Trophoblast cell (in vitro differentiated cells and primary cell): ENCODE measurements at places on chromosomes 16 and 17.

GRCh38 chr17:7745748-7746470 is 28.4 kb downstream of the DNAH2 start:
- H3K27ac ChIP-seq, result no peak overlapping the region
- H3K4me1 ChIP-seq, result no peaks in the 10 kb centered on the region
- peak; percentile 66 for DNase-seq

GRCh38 chr17:6936370-6937028 is 59.4 kb upstream of the ALOX12 start:
- H3K36me3 ChIP-seq, result no peaks in the 10 kb centered on the region
- no peaks in the 10 kb centered on the region for H3K4me1 ChIP-seq
- no peak overlapping the region for H3K4me3 ChIP-seq
- DNase-seq, result peak; percentile 11

DNA sequence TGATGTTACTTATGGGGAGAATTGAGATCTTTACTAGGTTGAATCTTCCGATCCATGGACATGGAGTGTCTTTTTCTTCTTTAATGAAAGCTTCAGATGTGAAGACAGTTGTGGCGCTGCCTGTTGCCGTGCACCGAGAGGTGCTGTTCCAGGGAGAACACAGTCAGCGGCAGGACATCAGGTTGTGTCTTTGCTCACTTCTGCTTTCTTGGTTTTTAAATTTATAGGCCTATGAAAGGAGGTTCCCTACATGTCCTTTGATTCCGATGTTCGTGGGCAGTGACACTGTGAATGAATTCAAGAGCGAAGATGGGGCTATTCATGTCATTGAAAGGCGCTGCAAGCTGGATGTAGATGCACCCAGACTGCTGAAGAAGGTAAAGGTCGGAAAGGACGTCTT is 49.8 kb downstream of the SEC14L1 start:
- no peak overlapping the region for H3K4me3 ChIP-seq
- peaks cover 4% of the 10 kb centered on the region for H3K4me1 ChIP-seq
- DNase-seq, result no peak
- H3K27me3 ChIP-seq, result no peaks in the 10 kb centered on the region
- H3K27ac ChIP-seq, result no peak overlapping the region
- H3K36me3 ChIP-seq, result peaks cover 15% of the 10 kb centered on the region

DNA sequence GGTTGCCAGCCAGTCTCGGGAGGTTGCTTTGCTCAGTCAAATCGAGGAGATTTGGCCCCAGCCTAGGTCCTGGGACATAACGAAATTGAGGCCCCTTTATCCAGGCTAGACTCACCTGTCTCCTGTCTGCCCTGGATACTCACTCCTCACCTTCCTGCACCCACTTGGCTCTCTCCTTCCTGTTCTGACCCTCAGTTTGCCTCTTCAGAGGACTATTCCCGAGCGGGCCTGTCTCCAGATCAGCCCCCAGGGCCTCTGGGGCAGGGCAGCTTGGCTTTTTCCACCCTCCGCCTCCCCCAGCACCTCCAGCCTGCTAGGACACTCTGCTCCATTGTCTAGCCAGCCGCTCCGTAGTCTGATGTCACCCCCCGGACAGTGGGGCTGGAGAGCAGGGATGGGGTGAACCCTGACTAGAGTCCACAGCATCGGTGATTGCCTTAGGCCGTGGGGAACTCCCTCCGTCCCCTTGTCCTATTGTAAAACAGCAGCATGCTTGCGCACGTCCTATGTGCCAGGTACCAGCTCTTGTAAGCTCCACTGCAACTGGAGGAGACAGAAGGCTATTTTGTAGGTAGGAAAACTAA is 8.8 kb downstream of the WFIKKN2 start:
- no peak for DNase-seq
- H3K27me3 ChIP-seq, result no peaks in the 10 kb centered on the region
- no peak overlapping the region for H3K4me3 ChIP-seq
- H3K4me1 ChIP-seq, result peaks cover 18% of the 10 kb centered on the region

DNA sequence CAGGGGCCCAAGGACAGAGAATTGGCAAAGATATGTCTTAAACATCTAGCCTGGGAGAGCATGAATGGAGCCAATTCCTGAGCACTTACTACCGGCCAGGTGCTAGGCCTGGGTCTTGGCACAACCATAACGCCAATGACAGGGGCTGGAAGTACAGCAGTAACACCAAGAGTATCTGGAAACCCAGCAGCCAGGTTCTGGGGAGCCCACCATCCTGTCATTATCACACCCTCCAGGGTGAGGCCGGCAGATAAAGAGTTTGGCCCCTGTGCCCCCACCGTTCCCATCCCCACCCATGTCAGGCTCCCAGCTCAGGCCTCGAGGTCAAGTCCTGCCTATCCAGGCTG is 508 bp upstream of the TMC8 start:
- no peak overlapping the region for H3K27ac ChIP-seq
- peaks cover 15% of the 10 kb centered on the region for H3K36me3 ChIP-seq
- DNase-seq, result no peak
- peaks cover 20% of the 10 kb centered on the region for H3K4me1 ChIP-seq
- no peaks in the 10 kb centered on the region for H3K27me3 ChIP-seq

GRCh38 chr16:2821487-2822157 is 4.6 kb downstream of the PRSS21 start:
- no peak overlapping the region for H3K4me3 ChIP-seq
- H3K27me3 ChIP-seq, result no peaks in the 10 kb centered on the region
- peaks cover 7% of the 10 kb centered on the region for H3K4me1 ChIP-seq
- peak; percentile 13 for DNase-seq
- no peaks in the 10 kb centered on the region for H3K36me3 ChIP-seq

- no peak for DNase-seq
- no peak overlapping the region for H3K27ac ChIP-seq
- no peaks in the 10 kb centered on the region for H3K36me3 ChIP-seq
- no peak overlapping the region for H3K4me3 ChIP-seq
- H3K27me3 ChIP-seq, result no peaks in the 10 kb centered on the region
These were observed 39.9 kb downstream of the SNX29 start for GRCh38 chr16:12016291-12016947.

DNA sequence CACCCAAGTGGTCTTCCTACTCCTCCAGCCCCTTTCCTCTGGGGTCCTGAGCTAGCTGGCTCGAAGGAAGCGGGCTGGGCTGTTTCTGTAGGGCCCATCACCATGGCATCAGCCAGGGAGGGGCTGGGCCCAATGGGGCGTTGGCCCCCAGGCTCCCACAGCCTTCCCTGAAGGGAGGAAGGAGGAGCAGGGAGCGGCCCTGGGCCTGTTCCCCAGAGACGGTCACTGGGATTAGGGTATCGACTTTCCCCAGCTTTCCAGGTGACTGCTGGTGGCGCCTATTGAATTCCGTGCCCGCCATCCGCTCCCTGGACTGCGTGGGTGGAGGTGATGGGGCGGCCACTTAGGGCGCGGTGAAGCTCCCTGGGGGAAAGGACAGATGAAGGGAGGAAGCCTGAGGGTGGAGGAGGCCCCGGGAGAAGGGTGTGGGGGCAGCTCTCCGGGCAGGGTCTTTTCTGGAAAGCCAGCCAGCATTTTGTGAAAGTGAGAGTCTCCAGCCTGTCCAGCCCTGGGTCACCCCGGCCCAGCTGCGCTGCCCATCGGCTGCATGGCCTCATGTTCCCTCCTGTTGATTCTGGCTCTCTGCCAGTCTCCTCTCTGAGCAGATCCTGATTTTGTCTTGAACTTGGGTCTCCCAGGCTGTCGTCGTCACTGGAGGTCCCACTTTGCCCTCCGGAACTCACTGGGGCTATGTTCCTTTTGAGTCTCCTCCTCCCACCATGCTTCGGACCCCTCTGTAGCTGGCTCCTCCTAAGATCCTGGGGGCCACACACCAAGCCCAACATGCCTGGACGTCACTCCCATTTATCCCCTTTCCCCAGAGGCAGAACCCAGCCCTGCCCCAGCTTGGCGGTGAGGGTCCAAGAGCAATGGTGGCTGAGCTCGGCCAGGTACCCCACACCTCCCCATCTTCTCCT is 9.8 kb downstream of the NHERF1 start:
- peaks cover 49% of the 10 kb centered on the region for H3K4me1 ChIP-seq
- peaks cover under 1% of the 10 kb centered on the region for H3K36me3 ChIP-seq
- H3K27me3 ChIP-seq, result no peaks in the 10 kb centered on the region

GRCh38 chr17:13792314-13792713 is 190.6 kb upstream of the HS3ST3A1 start:
- H3K27me3 ChIP-seq, result no peaks in the 10 kb centered on the region
- H3K27ac ChIP-seq, result no peak overlapping the region
- H3K4me3 ChIP-seq, result no peak overlapping the region
- peaks cover 2% of the 10 kb centered on the region for H3K4me1 ChIP-seq
- no peaks in the 10 kb centered on the region for H3K36me3 ChIP-seq

DNA sequence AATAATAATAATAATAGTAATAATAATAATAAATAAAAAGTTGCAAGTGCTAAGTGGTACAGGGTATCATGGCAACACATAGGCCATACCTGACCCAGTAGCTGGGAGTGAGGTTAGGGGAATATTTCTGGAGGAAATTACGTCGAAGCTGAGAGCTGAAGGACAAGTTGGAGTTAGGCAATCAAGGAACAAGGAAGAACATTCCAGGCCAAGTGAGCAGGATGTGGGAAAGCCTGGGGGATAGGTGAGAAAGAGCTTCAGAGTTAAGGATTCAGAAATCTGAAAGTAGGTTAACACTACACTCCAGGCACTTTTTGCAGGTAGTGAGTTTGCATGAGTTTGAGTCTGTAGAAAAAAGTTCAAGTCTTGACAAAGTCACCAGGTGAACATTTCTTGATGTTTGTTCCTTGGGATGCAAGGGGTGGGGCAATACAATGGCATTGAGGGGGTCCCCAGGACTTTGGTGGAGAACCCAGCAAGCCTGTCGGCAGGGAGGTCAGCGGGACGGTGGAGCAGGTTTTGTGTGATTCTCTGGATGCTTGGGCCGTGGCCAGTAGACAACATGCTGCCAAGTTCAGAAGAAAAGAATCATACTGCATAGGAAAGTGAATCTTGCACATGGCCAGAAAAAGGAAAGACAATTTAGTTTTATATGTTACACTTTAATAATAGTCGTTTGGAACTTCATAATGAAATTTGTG is 27.7 kb upstream of the MPHOSPH6 start:
- no peaks in the 10 kb centered on the region for H3K36me3 ChIP-seq
- no peak overlapping the region for H3K27ac ChIP-seq
- H3K27me3 ChIP-seq, result no peaks in the 10 kb centered on the region
- no peaks in the 10 kb centered on the region for H3K4me1 ChIP-seq

- H3K4me3 ChIP-seq, result no peak overlapping the region
- no peak overlapping the region for H3K27ac ChIP-seq
- DNase-seq, result no peak
These were observed 9.1 kb upstream of the METTL9 start for GRCh38 chr16:21590287-21590686.

DNA sequence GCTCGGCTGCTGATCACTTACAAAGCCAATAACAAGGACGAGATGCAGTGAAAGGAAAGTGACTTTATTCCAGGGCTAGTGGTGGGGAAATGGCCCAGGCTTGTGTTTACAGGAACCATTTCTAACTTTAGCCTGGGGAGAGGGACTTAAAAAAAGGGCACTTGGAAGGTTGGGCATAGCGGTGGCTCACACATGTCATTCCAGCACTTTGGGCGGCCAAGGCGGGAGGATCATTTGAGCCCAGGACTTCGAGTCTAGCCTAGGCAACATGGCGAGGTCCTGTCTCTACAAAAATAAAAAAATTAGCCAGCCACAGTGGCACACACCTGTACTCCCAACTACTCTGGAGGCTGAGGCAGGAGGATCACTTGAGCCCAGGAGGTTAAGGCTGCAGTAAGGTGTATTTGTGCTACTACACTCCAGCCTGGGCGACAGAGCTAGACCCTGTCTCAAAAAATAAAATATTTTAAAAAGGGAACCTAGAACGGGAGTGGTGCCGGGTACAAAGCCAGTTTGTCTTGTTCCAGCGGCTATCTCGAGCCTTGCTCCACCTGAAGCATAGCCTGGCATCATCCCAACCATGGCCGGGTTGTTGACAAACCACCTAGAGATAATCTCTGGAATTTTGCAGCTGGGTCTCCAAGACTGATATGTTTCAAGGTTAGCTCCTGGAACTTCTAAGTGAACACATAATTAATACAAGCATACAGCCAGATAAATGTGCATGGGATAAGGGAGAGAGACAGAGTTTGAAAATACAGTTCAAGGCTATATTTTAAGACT is 5.7 kb upstream of the TVP23A start:
- no peak overlapping the region for H3K4me3 ChIP-seq
- H3K27me3 ChIP-seq, result no peaks in the 10 kb centered on the region
- H3K27ac ChIP-seq, result no peak overlapping the region
- no peaks in the 10 kb centered on the region for H3K4me1 ChIP-seq
- H3K36me3 ChIP-seq, result no peaks in the 10 kb centered on the region
- no peak for DNase-seq

- peak overlapping the region; percentile 86 for H3K4me3 ChIP-seq
- peaks cover 6% of the 10 kb centered on the region for H3K27me3 ChIP-seq
- no peaks in the 10 kb centered on the region for H3K36me3 ChIP-seq
- peaks cover 28% of the 10 kb centered on the region for H3K4me1 ChIP-seq
- H3K27ac ChIP-seq, result peak overlapping the region; percentile 100
These were observed 1.6 kb downstream of the ZNF423 start for GRCh38 chr16:49854188-49854795.

DNA sequence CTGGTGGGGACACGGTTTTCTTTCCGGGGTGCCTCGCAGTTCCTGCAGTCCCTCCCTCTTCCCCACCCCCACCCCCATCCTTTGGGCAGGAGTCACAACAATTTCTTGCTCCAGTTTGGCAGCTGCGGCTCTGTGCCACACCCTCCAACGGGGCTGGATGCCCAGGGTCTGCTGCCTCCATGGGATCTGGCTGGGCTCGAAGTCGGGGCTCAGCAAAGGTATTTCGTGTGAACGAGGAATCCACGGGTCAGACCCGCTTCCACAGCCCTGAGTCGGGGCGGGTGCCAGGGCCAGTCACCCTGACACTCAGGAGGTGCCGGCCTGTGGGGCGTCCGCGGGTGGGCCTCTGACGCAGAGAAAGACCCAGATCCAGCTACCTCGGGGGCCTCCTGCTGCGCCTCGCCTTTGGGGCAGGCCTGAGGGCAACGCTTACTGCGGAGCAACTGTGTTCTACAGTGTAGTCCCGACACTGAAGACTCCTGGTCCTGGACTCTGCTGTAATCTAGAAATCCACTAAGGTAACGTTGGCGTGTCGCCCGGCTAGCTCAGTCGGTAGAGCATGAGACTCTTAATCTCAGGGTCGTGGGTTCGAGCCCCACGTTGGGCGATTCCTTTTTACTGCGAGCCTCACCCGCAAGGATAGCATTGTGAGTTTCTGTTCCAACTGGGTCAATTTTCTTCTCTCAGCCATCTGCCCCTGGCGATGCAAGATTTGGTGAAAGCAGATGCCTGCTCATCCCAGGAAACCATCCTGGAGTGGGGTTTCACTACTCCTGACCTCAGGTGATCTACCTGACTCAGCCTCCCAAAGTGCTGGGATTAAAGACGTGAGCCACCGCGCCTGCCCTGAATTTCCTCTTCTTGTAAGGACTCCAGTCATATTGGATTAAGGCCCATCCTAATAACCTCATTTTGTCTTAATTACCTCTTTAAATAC is 12.6 kb upstream of the OR1F1 start:
- H3K27me3 ChIP-seq, result peaks cover 28% of the 10 kb centered on the region
- H3K36me3 ChIP-seq, result no peaks in the 10 kb centered on the region

DNA sequence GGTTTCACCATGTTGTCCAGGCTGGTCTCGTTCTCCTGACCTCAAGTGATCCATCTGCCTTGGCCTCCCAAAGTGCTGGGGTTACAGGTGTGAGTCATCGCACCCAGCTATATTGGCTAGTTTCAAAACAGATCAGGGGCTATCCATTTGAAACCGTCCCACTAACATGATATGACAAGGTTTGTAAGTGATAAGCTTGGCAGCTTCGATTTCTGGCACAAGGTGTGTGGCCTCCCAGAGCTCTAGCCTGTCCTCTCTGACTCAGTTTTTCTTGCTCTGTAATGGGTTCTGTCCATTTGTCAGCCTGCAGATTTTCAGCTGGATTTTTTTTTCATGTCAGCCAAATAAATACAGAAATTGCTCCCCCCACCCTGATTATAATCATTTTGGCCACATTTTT is 31.8 kb upstream of the TENT4B start:
- H3K4me3 ChIP-seq, result no peak overlapping the region
- no peaks in the 10 kb centered on the region for H3K4me1 ChIP-seq
- no peaks in the 10 kb centered on the region for H3K36me3 ChIP-seq
- no peaks in the 10 kb centered on the region for H3K27me3 ChIP-seq
- H3K27ac ChIP-seq, result no peak overlapping the region
